ENCODE measurements at places on chromosomes 1 and 21.

- no peak for DNase-seq
Measured at GRCh38 chr1:7783178-7783711, 846 bp upstream of the PER3 start.

- DNase-seq: no peak
Measured at GRCh38 chr1:210822932-210823331, 311.0 kb downstream of the KCNH1 start.

DNA sequence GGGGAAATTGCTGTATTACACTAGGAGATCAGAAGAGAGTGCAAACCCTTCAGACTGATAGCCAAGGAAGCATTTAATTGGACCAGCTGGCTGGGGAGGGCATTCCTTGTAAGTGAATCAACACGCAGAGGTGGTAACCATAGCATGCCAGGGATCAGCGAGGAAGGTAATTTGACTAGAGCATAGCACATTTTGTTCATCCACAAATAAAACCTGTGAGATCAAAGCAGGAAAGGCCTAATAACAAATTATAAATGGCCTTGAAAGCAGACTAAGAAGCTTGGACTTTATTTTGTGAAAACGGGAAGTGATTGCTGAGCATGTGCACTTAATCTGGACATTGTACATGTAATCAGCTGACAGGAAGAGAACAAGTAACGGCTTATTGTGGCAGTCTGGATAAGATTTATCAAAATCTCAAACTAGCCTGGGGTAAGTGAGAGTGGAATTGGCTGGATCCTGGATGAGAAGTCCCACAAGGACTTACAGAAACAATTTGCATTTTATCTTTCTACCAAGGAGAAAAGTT is 11.7 kb upstream of the CD55 start:
- DNase-seq: no peak

DNA sequence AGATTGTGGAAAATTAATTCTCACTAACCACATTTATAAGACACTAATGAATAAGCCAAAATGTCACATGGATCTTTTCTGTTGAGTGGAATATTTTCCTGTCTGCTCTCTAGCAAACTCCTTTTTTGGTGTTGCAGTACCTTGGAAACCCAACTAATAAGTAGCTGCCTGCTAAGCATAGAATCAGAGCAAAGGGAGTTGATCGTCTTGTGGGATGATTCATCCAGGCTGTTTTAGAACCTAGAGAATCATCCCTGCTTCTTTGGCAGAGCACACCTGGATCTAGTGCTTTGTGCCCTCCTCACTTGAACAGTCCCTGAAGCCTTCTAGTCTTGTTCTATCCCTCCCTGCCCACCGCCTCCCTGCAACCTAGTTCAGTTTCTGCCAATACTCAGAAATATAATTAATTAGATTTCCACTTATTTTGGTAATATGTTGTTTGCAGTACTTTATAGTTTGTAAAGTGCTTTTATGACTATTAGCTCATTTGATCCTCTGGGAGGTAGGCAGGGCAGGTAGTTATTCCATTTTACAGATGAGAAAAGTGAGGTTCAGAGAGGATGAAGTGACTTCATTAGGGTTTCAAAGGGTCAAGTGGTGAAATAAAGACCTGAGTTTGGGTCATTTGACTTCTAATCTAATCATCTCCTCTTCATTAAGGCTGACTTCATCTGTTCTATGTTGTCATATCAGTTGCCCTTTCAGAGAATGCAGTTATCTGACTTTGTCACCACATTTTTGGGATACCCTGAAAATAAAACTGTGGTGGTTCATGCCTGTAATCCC is 2.5 kb downstream of the AGO4 start:
- DNase-seq: no peak

DNA sequence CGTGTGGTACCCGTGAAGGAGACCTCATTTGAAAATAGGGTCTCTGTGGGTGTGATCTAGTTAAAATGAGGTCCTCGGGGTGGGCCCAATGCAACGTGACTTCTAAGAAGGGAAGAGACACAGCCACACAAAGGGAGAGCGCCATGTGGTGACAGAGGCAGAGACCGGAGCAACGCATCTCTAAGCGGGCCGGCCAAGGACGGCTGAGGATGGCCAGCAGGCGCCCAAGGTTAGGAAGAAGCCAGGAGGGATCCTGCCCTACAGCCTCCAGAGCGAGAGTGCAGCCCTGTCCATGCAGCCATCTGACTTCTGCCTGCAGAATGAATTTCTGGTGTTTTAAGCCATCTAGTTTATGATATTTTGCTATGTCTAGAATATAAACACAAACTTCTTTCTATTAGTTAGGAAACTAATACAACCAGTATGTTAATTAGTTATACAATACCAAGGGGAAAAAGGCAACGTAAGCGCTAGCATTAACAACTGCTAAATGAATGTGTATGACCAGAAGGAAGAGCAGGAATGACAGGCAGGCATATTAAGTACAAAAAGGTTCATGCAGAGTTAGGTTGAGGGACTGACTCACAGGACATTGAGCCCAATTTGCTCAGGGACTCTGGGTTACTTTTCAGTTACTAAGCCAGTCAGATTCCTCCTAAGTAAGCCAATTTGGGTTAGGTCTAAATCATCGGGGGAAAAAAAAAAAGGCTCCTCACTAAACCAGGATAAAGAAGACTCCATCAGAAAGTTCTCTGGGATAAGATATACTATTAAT is 4.1 kb downstream of the CEP104 start:
- DNase-seq: no peak

DNA sequence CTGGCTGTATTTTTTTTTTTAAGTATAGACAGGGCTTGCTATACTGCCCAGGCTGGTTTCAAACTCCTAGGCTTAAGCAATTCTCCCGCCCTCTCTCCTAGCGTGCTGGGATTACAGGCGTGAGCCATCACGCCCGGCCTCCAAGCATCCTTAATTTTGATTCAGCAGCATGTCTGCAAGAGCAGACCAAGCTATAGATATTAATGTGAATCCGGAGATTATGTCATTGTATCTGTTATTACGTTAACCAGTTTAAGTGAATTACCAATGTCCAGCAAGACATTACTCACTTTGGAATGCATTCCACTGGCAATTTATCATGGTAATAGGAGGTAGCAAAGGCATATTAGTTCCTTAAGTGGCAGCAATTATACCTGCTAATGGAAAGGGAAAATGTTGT is 179.7 kb downstream of the CHRM3 start:
- no peak for DNase-seq

- DNase-seq: no peak
Measured at GRCh38 chr1:225921734-225922709, 2.0 kb downstream of the PYCR2 start.

DNA sequence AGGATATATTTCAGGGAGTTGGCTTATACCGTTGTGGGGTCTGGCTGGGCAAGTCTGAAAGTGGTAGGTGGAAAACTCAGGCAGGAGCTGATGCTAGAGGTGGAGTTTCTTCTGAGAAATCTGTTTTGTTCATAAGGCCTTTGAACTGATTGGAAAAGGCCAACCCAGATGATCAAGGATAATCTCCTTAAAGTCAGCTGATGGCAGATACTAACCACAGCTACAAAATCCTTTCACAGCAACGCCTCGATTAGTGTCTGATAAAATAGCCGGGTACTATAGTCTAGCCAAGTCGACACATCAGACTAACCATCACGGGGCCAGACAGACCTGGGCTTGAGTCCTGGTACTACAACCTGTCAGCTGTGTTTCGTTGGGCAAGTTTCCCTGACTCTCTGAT is 21.4 kb downstream of the OPRD1 start:
- no peak for DNase-seq

- no peak for DNase-seq
Measured at GRCh38 chr1:109750920-109751319, 10.1 kb upstream of the GSTM3 start.

DNA sequence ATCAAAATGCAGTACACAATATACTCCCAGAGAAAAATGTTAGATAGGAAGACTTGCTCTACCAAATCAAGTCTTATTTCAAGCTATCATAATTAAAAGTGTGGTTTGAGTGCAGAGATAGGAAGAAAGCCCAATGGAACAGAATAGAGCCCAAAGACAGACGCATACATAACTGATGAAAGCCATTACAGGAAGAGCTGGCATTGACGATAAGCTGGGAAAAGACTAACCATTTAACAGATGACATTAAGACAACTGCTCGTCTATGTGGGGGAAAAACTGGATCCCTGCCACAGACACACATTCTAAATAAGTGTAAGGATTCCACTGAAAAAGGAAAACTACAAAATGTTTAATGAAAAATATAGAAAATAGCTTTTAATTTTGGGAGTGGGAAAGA is 85.5 kb downstream of the NGF start:
- DNase-seq: no peak

DNA sequence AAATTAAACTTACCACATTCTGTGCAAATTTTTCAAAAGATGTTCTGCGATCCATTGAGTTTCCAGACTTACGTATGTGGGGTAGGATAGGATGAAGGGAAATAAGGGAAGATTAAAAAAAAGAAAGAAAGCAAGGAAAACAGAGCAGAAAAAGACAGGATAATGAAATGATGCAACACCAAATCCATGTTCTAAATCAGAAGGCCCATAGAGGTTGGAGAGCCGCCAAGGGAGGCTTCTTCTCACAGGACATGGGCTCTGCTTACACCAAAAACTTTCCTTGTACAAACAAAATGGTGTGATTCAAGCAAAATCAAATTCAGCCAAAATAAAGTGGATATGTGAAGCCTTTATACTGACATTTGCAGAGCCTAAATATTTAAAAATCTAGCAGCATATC is 189.5 kb upstream of the GREM2 start:
- DNase-seq: no peak

DNA sequence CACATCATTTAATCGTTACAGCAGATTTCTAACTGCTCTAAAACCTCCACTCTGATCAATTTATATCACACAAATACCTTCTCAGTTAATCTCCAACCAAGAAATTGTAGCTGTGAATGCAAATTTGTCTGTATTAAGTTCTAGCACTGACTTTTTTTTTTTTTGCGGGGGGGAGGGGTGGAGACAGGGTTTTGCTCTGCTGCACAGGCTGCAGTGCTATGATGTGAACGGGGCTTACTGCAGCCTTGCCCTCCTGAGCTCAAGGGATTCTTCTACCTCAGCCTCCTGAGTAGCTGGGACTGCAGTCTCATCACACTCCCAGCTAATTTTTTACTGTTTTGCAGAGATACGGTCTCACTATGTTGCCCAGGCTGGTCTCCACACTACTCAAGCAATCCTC is 163.6 kb downstream of the RERE start:
- no peak for DNase-seq

GRCh38 chr21:35737899-35738346 is 322.4 kb downstream of the SETD4 start:
- no peak for DNase-seq

GRCh38 chr21:42144679-42145568 is 73.8 kb downstream of the UMODL1 start:
- no peak for DNase-seq

- no peak for DNase-seq
Measured at GRCh38 chr1:226606311-226607267, 58.0 kb downstream of the STUM start.

GRCh38 chr1:152962876-152963415 is 7.5 kb upstream of the SPRR4 start:
- no peak for DNase-seq

GRCh38 chr1:151444783-151445177 is 14.5 kb downstream of the POGZ start:
- DNase-seq: no peak

- DNase-seq: no peak
Measured at GRCh38 chr1:162347281-162347680, 29.4 kb downstream of the SPATA46 start.

DNA sequence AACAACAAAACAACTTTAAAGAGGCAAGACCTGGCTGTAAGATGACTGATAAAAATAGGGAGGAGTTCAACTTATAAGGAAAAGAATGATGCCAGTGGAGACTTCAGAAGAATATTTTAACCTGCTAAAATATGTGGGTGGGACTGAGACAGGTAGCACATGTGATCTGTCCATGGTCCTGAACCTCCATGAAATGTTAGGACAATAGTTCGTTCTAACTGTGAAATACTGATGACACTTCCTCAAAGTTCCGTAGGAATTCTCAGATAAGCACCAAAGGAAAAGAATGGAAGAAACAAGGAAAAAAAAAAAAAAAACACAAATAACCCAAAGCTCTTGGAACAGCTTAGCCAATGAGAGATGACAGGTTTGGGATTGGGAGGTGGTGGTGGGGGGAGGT is 44.7 kb downstream of the CDC42BPA start:
- DNase-seq: no peak

- DNase-seq: no peak
Measured at GRCh38 chr1:27603309-27603680, 649 bp downstream of the AHDC1 start.

DNA sequence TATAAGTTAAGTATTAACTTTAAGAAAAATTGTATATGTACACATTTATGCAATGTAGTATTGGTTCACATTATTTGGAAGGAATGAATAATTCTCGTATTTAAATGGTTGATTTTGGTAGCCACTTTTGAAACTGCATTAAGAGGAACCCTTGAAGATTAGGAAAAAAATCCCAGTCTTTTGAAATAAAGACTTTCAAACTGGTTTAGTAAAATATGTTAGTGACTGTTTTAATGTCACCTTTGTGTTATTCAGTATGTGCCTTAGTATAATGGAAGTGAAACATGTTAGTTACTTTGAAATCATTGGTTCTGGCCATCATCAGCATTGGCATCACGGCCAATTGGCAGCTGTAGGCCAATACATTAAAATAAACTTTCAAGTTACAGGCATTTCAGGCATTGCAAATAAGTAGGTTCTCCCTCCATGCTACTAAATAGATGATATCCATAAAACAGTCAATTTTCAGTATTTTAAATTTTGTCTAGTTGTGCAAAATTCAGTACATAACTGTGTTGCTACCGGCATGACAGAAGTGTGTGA is 4.4 kb downstream of the MIER1 start:
- DNase-seq: no peak

- no peak for DNase-seq
Measured at GRCh38 chr1:156963621-156964020, 43.2 kb downstream of the LRRC71 start.
